ENCODE measurements at places on chromosomes 6 and 20. TPM values are rescaled to one million over a fixed set of nuclear protein-coding genes. Genes with fewer than 3 reads are reported as not detected.

Gene SOX4
- 162 TPM for total RNA-seq

Gene KHDC1
- 4.3 TPM for total RNA-seq

Gene NT5E
- total RNA-seq = 1.5 TPM

Gene TMEM170B
- total RNA-seq = 4.3 TPM

Gene ISM1
- total RNA-seq = 0.78 TPM

Gene MUCL3
- total RNA-seq = 0.37 TPM

Gene DNAAF9
- 5.0 TPM for total RNA-seq

Data from H1 (cell line).